Fibroblast of skin of right quadriceps (primary cell): ENCODE measurements at places on chromosomes 12 and 14.

DNA sequence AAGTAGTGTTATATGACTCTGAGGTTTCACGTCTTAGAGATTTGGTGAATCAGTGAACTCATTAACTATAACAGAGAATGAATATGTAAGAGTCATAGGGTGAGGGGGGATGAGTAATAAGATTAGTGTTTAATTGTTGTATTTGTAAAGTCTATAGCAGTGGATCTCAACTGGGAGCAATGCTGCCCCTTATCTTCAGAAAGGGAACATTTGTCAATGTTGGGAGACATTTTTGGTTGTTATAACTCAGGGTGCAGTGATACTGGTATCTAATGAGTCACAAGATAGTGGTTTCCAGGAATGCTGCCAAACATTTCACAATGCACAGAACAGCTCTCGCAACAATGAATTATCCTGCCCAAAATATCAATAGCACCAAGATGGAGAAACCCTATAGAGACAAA is 1193.7 kb downstream of the GALC start:
- DNase-seq = peak; percentile 99

GRCh38 chr12:78315028-78315427 is 484.3 kb downstream of the NAV3 start:
- DNase-seq = no peak

DNA sequence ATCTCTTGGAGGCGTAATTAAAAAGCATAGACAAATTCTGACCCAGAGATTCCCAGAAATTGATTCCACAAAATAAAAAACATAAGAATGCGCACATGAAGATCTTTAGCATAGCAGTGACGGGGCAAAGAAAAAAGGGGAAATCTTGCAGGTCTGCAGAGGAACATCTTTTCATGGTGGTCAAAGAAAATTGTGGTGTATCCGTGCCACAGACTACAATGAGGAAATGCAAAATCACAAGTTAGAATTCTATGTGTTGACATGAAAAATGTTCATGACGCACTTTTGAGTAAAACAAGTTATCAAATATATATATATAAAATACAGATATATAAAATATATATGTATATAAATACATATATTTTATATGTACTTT is 101.6 kb downstream of the RIMBP2 start:
- no peak for DNase-seq

DNA sequence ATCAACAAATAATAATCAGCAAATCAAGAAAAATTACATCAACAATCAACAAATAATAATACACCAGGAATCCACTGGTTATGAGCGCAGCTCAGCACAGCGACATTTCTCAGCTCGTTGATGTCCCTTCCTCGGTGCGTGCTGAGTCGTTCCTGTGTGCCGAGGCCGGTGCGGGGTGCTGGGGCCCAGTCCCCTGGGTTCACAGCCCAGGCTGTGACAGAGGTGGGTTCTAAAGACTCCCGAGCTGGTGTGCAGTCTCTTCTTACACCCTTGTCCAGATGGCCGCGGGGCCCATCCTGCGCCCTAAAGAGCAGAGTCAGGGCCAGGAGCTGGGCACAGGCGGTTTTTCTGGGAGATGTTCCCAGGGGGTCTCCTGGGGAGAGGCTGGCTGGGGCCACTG is 26.9 kb upstream of the TRAF3 start:
- DNase-seq = no peak

DNA sequence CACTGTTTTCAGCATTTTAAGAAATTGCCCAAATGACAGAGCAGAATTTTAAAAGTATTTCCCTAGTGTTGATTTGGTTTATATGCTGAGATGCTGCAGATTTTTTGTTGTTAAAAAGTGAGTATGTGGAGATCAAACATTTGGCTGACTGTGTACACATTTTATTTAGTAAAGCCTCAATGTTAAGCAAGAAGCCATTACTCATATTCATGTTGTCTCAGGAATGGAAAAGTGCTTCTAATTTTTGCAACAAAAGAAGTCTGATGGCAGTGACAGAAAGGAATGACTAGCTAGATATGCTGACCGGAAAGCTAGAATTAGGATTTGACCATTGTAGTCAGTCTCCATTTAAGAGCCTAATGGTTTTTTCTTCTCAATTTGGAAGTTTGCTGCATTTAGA is 22.5 kb downstream of the SLC38A6 start:
- peak; percentile 35 for DNase-seq

GRCh38 chr14:57390806-57391516 is 575 bp downstream of the NAA30 start:
- peak; percentile 21 for DNase-seq

- peak; percentile 50 for DNase-seq
These were observed 894 bp downstream of the KRT8 start for GRCh38 chr12:52903855-52904508.

GRCh38 chr12:56631790-56632700 is 1.9 kb upstream of the BAZ2A start:
- DNase-seq = peak; percentile 20

GRCh38 chr12:7877420-7877819 is 4.7 kb upstream of the SLC2A14 start:
- DNase-seq = no peak

DNA sequence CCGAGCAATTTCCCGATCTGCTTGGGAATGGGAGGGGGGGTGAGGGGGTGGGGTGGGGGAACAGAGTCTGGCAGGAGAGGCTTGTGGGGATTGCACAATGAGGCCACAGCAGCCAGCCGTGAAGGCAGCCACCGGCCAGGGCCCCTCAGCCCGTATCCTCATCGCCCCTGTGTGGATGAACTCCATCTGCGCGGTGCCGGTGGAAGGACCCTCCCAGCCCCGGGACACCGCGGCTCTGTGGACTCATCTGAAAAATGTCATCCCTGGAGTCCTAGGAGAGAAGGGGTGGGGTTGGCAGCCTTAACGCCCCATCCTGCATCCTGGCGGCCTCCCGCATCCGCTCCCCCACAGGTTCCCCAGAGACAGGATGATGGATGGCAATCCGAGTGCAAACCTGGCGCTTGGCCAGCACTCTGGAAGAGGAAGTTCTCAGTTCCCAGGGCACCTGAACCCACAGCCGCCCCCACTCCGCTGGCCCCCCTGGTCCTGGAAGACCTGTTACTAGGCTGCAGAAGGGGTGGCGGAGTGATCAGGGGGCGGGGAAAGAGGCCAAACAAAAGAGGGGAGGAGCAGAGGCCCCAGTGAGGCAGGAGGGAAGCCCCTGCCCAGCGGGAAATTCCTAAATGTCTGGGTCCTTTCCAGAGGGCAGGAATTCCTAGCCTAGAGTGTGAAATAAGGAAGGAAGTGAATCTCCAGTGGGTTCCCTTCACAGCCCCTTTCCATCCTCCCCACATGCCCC is 1.2 kb upstream of the TNFAIP2 start:
- DNase-seq = peak; percentile 86

- DNase-seq = no peak
These were observed 38.9 kb downstream of the STXBP6 start for GRCh38 chr14:25011095-25011494.

DNA sequence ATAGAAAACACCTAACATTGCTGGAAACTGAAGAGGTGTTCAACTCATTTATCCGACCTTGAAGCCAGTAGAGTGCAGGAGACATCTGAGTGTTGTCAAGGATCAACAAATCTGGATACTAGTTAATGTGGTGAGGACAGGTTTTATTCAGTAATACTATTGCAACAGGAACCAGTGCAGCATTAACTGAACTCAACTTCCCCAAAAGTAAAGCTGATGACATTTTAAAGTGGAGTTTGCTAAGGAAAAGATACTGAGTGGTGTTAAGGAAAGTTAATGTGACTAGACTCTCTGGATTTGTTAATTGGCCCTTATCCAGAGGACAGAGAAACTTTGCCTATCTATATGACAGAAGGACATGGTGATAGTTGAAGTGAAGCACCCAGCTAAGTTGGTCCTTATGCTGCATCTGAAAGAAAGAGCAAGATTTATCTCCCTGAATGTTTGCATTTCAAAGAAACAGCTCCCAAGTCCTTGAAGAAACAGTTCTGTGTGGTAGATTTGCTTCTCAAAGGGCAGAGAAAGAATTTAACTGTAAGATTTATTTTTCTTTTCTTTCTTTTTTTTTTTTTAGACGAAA is 1.2 kb upstream of the CLEC7A start:
- DNase-seq = no peak

- peak; percentile 14 for DNase-seq
These were observed 1.1 kb upstream of the NDUFA12 start for GRCh38 chr12:95004610-95005009.

DNA sequence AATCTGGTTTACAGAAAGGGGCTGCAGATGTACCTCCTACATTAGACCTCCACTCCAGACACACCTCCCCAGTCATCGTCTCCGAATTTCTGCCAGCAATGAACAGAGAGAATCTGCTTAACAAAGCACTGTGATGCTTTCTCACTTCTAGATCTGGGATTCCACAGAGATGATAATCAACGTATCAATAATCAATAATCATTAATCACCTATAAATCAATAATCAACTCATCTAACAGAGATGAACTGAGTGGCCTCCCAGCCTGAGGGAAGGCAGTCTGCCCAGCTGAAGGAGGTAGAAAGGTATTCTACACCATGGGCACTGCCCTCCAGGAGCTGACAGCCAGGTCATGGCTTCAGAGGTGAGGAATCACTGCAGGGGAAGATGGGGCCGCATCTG is 183.2 kb downstream of the TMEM132D start:
- DNase-seq = no peak

DNA sequence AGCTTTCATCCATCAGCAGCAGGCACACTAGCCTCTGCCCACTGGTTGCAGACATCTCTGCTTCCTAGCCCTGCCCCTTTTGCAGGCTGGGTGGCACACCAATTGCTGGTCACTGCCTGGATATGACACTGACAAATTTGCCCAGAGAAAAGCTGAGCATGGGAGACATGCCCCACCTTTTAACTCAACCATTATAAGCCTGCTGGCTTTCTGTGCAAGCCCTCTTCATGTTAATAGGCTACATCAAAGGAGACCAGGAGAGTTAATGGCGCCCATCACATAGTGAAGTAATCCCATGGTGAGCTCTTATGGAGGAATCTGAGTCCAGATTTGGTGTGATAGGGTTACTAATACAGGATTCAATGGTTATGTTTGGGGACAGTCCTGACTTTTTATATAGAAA is 139.2 kb downstream of the KICS2 start:
- no peak for DNase-seq

- peak; percentile 11 for DNase-seq
These were observed 22.1 kb upstream of the NAP1L1 start for GRCh38 chr12:76106631-76107030.

DNA sequence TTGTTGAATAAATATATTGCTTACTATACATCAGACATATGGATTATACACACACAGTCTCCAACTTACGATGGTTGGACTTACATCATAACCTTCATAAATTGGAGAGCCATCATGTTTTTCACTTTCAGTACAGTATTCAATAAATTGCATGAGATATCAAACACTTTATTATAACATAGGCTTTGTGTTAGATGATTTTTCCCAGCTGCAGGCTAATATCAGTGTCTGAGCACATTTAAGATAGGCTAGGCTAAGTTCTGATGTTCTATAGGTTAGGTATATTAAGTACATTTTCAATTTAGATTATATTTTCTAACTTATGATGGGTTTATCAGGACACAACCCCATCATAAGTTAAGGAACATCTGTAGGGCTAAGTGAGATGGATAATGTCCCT is 17.9 kb upstream of the KRR1 start:
- no peak for DNase-seq

GRCh38 chr12:124884587-124885438 is 21.1 kb upstream of the SCARB1 start:
- DNase-seq = no peak
